ENCODE measurements at places on chromosomes 4 and X.

DNA sequence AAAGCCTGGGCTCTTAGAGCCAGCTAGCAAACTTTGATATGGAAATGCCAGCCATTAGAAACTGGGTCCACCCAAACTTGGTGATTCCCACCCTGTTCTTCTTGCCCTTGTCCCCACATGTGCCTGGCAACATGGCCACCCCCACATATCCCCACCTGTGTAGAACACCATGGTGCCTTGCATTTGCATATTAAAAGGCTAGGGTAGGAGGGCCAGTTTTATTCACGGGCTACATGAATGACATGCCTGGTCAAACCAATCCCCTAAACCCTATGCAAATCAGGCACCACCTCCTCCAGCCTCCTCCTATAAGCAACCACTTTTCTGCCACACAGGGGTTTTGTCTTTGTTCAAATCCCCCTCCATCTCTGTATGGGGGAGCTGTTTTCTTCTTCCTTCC is 104.9 kb downstream of the CLNK start:
- H3K27me3 ChIP-seq, result no peaks in the 10 kb centered on the region
- peaks cover 23% of the 10 kb centered on the region for H3K4me1 ChIP-seq

- H3K27ac ChIP-seq, result no peak overlapping the region
- H3K4me3 ChIP-seq, result no peak overlapping the region
- H3K27me3 ChIP-seq, result no peaks in the 10 kb centered on the region
- no peaks in the 10 kb centered on the region for H3K36me3 ChIP-seq
Measured at GRCh38 chr4:7924570-7924969, 15.1 kb downstream of the AFAP1 start.

GRCh38 chrX:117397844-117398243 is 718.8 kb downstream of the KLHL13 start:
- H3K27ac ChIP-seq, result no peak overlapping the region
- DNase-seq, result no peak
- no peaks in the 10 kb centered on the region for H3K36me3 ChIP-seq
- peaks cover 6% of the 10 kb centered on the region for H3K27me3 ChIP-seq
- H3K4me1 ChIP-seq, result no peaks in the 10 kb centered on the region

DNA sequence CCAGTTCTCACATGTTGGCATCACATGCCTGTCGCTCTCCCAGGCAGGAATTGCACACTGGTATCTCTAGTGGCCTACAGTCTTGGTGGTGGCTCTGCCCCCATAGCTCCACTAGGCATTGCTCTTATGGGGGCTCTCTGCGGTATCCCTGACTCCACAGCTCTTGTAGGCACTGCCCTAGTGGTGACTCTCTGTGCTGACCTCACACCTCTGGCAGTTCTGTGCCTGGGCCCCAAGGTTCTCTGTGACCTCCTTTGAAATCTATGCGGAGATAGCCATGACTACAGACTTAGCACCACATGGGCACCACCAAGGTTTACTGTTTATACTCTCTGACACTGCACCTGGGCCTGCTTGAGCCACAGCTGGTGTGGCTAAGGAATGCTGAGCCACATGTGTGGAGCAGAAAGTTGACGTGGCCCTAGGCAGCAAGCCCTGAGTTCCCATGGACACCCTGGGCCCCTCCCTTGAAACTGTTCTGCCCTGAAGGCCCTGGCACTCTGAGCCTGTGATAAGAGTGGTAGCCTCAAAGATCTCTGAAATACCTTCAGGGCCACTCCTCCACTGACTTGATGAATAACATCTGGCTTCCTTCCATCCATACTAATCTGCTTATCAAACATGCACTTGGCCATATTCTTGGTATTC is 8.0 kb downstream of the SLC9B1 start:
- no peaks in the 10 kb centered on the region for H3K4me1 ChIP-seq
- no peak overlapping the region for H3K27ac ChIP-seq
- no peaks in the 10 kb centered on the region for H3K27me3 ChIP-seq
- no peaks in the 10 kb centered on the region for H3K36me3 ChIP-seq

- H3K4me1 ChIP-seq, result no peaks in the 10 kb centered on the region
- no peak for DNase-seq
- H3K4me3 ChIP-seq, result no peak overlapping the region
- H3K27me3 ChIP-seq, result peaks cover 2% of the 10 kb centered on the region
Measured at GRCh38 chr4:123215536-123215935, 181.1 kb upstream of the SPRY1 start.
